ENCODE measurements at places on chromosomes 13 and 19. TPM values are rescaled to one million over a fixed set of nuclear protein-coding genes. Genes with fewer than 3 reads are reported as not detected.
A peak's percentile ranks its signal among the peaks of the same experiment; 100 is the strongest.

Gene CD22
- total RNA-seq = not detected

Gene NECTIN2
- 40.7 TPM for total RNA-seq

DNA sequence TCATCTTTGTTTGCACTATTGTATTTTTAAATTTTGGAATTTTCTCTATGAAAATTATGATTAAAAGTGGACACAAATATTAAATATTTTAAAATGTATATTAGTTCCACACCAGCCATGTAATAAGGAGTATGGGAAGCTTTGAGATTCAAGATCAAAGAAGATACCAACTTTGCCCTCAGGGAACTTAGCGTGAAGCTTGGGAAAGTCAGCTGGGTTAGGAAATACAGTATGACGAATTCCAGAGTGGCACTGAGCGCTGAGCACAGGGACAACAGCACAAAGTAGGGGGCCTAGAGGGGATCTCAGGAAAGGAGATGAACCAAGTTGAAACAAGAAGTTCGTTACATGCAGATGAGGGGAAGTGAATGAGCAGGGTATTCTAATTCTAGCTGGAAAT lies 76.9 kb upstream of the SHISA2 start:
- DNase-seq = no peak

Gene ELOF1
- 33.1 TPM for total RNA-seq

- no peak for DNase-seq
Measured at GRCh38 chr19:32105527-32106310, 239.7 kb upstream of the ZNF507 start.

Gene AXL
- 13.6 TPM for total RNA-seq

DNA sequence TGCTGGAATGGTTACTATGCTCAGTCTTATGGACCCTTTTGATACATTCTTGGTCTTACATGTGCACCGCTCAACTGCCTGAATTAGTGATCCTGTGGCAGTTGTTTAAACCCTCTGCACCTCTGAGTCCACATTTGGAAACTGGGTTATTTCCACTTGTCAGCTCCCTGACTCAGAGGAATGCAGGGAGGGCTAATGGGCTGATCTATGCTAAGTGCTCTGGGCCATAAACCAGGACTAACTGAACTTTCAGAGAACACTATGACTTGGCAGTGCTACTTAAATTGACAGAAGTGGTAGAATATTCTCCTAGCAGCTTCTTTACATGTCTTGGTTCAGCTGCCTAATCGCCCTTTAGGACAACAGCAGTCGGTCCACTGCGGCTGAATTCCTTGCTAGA lies 26.8 kb upstream of the MED4 start:
- DNase-seq = no peak

GRCh38 chr13:109840201-109840892 lies 54.0 kb upstream of the IRS2 start:
- no peak for DNase-seq

Gene GPX4
- total RNA-seq = 327 TPM

DNA sequence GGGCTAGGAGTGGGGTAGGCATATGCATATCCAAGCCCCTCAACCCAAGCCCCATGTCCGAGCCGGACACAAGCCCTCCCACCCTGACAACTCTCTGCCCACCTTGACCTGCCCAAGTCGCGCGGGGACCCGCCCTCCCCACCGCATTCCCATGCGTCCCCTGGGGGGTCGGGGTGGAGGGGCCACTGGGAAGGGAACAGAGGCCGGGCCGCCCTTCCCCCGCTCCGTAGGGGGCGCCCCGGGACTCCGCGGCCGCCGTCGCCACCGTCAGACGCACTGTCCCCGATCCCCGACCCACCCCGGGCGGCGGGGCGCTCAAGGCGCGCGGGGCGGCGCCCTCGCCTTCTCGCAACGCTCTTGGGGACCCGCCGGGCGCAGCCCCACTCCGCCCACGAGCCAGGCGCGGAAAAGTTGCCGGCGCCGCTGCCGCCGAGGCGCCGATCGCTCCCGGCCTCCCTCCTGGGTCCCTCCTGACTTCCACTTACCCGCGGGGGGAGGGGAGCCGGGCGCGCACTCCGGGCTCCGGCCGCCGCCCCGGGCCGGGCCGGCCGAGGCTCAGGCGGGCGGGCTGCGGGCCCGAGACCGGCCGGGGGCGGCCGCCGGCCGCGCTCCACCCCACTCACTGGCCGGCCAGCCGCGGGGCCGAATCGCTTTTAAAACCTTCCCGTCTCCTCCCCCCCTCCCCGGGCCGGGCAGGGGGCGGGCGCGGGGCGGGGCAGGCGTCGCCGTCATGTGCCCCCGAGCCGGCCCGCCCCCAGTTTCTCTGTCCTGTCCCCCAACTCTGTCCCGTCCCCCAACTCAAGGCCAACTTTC lies 34.4 kb upstream of the NANOS3 start:
- peak; percentile 91 for DNase-seq

GRCh38 chr13:35388441-35389355 lies 87.8 kb downstream of the MAB21L1 start:
- DNase-seq = no peak

Gene TMEM91
- total RNA-seq = 2.8 TPM

DNA sequence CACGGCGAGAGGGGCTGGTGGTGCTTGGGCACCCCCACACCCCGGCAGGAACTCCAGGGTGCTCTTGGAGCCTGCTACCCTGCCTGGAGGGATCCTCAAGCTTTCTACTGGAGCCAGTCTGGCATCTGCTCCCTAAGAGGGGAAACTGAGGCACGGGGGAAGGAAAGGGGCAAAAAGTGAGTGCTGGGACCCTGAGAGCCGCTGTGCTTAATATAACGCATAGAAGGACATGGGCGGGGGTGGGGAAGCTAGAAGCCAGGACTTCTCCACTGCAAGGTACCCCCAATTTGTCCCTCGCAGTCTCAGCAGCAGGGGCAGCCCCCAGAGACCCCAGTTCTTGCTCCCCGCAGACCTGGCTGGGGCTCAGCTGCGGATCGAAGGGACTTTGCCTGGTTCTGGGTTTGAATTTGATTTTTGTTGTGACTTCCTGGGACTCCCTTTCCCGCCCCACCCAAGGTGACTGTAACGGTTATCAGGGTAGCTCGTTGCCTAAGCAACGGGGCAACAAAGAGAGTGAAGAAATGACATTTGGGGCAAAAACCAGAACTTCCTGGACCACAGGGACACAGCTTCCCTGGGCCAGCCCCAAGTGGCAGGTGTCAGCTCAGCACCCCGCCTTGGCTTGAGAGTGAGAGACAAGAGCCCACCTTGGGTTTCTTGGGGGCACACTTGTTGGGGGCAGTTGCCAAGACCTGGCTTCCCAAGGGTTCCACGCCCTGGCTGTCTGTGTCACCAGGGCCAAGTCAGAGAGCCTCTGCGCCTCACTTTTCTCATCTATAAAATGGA lies 638 bp downstream of the ADGRE5 start:
- DNase-seq = peak; percentile 37

Measured in left ventricle myocardium inferior (tissue), 1 donor.